ENCODE measurements at places on chromosomes 16 and 17.

GRCh38 chr17:17904166-17905035 lies 67.6 kb upstream of the SREBF1 start:
- DNase-seq, result no peak

DNA sequence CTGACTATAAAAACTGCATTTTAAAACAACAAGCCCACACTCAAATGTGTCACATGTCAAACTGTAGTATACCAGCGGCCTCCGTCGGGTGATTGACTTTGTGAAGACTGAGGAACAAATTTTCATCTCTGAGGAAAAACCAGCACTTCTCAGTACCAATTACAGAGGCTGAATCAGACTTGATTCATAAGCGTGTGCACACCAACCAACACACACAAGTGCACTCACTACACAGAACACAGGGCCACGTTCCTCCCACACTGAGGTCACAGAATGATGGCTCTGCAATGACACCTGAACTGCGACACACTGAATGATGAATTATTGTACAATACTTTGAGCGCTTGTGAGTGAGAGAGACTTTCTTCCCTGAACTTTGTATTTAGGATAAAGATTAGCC lies 29.6 kb downstream of the XPO6 start:
- DNase-seq, result peak; percentile 60

DNA sequence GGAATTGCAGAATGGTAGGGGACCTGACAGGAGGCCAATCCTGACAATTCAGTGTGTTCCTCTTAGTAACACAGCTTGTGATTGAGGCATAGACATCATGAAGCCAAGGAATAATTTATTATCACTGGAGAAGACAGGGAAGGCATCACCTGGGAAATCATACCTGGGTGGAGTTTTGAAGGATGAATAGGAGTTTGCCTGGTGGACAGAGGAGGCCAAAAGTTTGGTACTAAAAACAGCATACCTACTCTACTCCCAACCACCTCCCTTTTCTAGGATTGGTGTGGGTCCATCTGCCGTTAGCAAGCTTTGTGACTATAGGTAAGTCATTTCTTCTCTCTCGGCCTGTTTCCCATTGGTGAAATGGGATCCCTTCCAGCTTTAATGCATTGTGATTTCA lies 88.0 kb downstream of the RAB11FIP4 start:
- no peak for DNase-seq

DNA sequence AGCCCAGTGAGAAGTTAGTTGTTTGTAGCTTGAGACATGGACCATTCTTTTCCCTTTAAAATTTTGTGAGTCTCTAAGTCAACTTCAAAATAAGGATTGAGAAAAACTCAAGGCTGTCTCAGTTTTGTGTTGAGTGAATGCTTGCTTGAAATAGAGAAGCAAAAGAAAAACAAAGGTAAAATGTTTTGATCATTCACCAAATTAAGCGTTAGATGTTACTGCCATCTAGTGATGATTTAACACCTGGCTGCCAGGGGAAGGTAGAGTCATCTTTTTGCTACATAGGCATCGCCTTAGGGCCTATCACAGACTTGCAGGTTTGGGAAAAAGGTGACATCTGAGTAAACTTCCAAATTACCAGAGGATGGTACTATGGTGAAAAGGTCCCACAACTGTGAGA lies 74.4 kb downstream of the PCTP start:
- DNase-seq, result no peak

DNA sequence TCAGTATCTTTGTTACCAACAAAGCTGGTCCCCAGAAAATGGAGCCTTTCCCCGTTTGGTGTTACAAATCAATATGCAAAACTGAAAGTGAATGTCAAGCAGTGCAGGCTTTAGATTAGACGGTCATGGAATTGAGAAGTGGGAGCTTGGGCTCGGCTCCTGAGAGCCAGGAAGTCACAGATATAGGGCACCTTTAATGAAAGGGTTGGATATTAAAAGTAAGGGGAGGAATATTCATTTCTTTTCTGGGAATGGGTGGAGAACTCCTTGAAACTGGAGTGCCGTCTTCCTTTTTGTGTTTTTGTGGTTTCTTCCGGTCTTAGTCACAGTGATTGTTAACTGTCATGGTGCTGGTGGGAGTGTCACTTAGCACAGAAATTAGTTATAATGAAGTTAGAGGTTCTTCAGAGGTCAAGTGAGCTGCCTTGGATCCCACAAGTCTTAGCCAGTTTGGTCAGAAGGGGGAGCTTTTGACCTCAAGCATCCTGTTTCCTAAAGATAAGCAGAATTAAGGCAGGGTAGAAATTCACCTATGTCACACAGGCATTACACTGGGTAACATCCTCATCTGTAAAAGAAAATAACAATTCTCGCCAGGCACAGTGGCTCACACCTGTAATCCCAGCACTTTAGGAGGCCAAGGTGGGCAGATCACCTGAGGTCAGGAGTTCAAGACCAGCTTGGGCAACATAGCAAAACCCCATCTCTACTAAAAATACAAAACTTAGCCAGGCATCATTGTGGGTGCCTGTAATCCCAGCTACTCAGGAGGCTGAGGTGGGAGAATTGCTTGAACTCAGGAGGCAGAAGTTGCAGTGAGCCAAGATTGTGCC lies 9.6 kb upstream of the EIF1 start:
- DNase-seq, result peak; percentile 93

DNA sequence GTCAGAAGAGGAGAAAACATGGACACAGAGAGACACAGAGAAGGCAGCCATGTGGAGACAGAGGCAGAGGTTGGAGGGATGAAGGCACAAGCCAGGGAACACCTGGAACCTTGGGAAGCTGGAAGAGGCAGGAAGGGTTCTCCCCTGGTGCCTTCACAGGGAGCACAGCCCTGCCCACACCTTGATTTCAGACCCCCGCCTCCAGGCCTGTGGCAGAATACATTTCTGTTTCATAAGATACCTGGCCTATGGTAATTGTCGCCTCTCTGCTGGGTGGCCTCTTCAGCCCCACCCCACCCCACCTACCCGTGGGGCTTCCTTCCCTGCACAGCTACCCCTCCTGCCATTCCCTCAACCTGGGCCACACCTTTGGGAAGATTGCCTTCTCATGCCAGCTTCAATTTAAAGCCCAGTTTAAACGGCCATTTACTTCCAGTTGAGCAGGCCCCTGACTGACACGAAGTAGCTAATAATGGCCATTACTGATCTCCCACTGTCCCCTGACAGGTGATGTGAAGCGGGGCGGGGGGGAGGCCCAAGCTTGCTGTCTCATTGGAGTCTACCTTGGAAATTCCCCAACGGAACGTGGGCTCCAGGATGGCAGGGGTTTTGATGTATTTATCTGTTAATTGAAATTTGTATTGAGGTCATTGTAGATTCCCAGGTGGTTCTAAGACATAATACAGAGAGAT lies 291.7 kb upstream of the FOXF1 start:
- DNase-seq, result no peak

DNA sequence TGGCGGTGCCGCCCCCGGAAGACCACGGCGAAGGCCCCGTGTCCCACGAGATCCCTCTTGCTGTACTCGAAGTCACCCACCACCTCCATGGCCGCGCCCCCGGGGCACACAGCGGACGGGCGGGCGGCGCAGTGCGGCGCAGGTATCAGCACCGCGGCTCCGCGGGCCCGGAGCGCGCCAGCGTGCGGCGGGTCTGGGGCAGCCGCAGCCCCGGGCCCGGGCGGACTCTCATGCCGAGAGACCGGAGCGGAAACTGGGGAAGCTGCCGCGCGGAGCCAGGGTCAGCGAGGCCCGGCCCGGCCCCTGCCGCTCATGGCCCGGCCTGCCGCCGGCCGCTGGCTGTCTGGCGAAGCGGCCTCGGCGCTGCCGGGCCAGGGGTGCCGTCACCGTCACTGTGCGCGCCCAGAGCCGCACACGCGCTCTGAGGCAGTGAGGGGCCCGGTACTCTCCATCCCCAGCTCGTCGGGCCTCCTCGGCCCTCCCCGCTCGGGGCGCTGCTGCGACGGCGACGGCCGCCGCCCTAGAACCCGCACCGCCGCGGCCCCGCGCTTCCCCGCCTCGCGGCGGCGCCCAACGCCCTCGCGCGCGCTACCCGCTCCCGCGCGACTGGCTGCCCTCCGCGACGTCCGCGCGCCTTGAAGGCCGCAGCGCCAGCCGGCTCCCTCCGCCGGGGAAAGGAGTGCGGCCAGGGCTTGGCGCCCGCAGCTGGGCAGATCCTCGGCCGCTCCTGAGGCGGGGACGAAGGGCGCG lies at the start of gene ULK2:
ULK2 (minus strand) TSS at position 608 of the 750 bp plus-strand sequence; CDS start at position 89, 519 bp downstream.
- DNase-seq, result peak; percentile 54

- DNase-seq, result no peak
Observed at GRCh38 chr16:72873044-72873443, 174.9 kb downstream of the ZFHX3 start.

- DNase-seq, result no peak
Observed at GRCh38 chr17:44773140-44773539, 14.4 kb downstream of the ADAM11 start.

DNA sequence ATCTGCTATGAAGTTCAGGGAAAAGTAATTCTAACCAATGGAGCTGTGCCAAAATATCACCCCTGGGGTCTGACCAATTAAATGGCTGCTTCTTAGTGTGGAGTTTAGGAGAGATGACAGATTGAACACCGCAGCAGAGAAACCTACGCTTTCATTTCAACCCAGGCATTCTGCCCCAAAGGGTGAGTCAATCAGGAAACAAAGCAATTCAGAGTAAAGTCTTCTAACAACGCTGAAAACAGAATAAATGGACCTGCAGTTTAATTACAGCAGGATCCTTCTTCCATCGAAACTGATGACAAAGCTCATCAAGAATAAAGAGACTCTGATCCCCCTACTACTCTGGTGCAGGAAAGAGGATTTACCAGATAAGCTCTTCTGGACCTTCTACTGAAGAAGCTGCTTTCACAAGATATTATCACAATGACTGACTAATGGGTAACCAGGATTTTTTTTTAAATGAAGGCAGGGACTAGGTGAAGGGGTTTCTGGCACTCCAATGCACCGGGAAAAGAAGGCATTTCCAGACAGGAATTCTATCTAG lies 16.7 kb downstream of the RFFL start:
- DNase-seq, result peak; percentile 86

GRCh38 chr17:71580220-71580619 lies 540.6 kb upstream of the SOX9 start:
- no peak for DNase-seq

- no peak for DNase-seq
Observed at GRCh38 chr16:67302076-67302475, 22.7 kb downstream of the PLEKHG4 start.

DNA sequence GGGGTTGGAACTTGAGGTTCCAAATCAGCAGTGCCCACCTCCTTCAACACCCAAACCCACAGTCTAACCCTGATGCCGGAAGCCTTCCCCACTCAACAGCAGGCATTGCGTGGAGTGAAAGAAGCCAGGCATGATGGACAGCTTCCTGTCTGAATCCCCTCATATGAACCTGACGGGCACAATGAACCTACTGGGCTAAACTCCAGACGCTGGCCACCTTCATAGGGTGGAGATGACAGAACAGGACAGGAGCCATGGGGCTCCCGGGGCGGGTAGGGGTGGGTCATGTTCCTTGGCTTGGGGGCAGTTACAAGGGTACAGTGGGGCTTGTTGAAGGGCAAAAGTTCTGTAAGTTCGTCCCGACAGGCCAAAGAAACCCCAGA lies 460 bp upstream of the HSBP1 start:
- DNase-seq, result no peak

DNA sequence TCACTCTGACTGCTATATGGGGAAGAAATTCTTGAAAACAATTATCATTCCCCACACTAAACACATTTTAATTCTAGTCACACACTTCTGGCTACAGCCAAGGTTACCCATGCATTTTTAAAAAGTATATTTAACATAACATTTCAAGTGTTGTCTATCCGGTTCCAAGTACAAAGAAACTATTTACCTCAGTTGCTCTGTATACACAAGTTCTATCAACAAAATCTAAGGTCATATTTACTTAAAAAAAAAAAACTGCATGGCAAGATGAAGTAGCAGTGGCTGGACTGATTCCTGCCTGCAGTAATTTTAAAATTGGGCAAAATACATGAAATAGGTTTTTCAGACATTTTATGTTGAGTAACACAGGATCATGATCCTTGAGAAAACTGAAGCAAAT lies 155.9 kb upstream of the TOM1L1 start:
- no peak for DNase-seq

DNA sequence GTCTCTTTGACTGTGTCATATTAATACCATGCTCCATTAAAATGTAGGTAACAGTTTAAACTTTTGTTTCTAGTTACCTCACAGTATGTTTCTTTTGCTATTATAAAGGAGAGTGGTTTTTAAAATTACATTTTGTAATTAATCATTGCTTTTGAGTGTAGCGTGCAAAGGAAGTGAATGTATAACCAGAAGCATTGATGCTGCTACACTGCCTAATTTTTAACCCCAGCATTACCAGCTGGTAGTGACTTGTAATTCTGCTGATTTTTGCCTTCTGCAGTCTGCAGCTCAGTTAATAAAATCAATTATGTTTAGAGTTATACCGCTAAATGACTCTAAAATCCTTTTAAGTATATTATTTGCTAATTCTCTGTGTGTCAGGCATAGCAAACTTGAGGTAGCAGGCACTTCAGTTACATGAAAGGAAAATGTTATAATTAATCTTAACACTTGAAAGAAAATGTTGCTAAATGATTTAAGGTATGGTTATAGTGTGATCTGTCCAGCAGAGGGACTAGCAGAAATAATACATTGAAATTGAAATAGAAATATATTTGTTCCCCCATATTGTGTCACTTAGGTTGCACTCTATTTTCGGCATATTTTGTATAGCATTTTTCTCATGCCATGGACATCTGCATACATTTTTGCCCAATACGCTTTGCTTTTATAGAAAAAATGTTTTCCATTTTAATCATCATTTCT lies 388.5 kb downstream of the CNTNAP4 start:
- no peak for DNase-seq

DNA sequence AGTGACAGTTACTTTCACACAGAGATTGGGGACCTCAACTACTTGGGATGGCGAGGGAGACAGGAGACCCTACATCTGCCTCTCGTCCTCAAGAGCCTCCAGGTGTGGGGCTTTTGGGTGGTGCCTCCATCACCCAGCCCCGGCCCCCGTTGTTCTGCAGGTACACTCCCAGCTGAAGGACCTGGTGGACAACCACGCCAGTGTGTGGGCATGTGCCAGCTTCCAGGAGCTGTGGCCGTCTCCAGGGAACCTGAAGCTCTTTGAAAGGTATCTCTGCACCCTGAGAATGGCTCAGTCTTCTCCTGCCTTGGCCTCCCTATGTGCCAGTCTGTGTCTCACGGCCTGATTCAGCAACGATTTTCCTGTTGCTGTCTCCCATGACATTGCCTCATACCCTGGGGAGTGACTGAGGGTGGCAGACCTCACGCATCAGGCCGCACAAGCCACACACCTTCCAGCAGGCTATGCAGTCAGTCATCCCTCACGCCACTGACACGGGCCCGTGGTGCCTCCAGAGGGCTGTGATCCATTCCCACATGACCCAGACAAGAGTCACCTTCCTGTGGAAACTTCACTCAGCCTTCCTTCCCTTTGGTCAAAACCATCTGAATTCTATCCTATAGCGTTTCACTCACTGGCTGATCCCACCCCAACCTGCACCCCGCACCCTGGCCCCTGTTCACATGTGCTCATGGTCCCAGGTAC lies 3.7 kb downstream of the CCNF start:
- no peak for DNase-seq

- no peak for DNase-seq
Observed at GRCh38 chr17:35521150-35521549, 16.3 kb downstream of the SLFN12L start.

Measured in activated CD8-positive, alpha-beta memory T cell treated with anti-CD3 and anti-CD28 coated beads, Interleukin-2, amount 10 ng/mL, durations not matched to agents 7 days and 5 days (primary cell).